ENCODE measurements at places on chromosomes 6 and 20.

DNA sequence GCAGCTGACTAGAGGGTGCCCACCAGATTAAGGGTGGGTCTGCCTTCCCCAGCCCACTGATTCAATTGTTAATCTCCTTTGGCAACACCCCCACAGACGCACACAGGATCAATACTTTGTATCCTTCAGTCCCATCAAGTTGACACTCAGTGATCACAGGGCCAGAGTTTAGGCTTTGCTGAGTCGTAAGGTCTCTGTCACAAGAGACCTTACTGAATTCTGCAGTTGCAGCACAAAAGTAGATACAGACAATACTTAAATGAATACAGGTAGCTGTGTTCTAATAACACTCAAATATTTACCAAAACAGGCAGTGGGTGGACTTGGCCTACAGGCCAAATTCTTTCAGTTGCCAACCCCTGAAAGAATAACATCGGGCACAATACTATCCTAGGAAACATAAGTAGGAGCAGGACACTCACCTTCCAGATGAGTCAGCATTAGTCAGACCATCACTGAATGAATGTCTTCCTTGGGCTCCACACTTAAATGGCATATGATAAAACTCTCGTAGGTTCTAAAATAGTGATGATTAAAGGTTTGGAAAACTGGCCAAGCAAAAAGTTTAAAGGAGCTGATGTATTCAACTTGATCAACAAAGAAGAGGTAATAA lies 190.0 kb downstream of the UBE3D start:
- no peak for DNase-seq

- no peak for DNase-seq
These were observed 16.5 kb downstream of the PEDS1 start for GRCh38 chr20:50136822-50137599.

DNA sequence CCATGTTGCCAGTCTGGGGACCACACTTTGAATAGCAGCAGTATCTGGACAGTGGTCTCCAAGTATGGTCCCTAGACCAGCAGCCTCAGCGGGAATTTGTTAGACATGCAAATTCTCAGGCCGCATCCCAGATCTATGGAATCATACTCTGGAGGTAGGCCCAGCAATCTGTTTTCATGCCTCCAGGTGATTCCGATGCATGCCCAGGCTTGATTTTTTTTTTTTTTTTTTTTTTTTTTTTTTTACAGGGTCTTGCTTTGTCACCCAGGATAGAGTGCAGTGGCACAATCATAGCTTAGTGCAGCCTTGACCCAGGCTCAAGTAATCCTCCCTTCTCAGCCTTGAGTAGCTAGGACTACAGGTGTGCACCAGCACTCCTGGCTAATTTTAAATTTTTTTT lies 682 bp upstream of the SLA2 start:
- no peak for DNase-seq

GRCh38 chr20:63627129-63627750 lies 339 bp upstream of the GMEB2 start:
- peak; percentile 99 for DNase-seq

DNA sequence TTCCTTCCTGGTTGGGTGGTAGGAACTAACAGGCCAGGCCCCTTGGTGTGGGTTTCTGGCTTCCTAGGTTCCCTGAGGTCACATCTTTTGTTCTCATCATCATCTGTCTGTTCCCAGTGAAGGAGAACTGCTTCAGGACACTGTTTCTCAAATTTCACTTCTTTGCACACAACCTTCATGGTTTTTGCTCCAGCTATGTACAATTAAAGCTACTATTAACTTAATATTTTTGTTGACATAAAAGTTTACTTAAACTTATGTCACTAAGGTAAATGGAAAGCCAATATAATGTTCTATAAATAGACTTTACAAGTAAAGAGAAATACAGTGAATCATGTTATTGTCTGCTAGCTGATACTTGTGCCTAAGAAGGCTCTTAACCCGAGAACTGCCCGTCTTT lies 120.7 kb upstream of the KCNG1 start:
- no peak for DNase-seq

GRCh38 chr6:48917233-48917632 lies 545.8 kb downstream of the MMUT start:
- DNase-seq, result no peak

DNA sequence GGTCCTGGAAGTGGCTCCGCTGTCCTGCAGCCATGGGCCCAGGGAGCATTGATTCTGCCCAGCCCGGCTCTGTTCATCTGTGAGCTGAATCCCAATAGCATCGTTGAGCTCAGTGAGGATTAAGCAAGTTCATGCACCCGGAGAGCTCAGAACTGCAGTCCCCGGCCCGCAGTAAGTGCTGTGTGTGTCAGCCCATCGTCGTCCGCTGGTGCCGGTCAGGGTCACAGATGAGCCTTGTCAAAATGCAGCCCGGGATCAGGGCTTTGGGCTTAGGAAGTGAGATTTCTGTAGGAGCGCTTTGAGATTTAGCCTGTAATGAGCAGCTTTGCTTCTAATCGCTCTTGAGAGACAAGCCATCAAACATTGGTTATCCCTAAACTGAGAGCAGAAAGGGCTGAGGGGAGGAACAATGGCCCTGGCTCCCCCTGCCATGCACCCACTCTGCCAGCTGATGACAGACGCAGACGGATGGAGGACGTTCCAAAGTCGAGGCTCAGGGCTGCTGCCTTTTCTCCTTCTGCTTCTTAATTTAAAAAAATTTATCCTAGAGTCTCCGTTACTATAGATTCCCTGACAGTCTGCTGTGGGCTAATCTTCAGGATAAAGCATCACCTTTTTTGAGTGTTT lies 25.6 kb upstream of the SULF2 start:
- DNase-seq, result no peak

- no peak for DNase-seq
These were observed 842 bp downstream of the SLC25A27 start for GRCh38 chr6:46653439-46654195.

DNA sequence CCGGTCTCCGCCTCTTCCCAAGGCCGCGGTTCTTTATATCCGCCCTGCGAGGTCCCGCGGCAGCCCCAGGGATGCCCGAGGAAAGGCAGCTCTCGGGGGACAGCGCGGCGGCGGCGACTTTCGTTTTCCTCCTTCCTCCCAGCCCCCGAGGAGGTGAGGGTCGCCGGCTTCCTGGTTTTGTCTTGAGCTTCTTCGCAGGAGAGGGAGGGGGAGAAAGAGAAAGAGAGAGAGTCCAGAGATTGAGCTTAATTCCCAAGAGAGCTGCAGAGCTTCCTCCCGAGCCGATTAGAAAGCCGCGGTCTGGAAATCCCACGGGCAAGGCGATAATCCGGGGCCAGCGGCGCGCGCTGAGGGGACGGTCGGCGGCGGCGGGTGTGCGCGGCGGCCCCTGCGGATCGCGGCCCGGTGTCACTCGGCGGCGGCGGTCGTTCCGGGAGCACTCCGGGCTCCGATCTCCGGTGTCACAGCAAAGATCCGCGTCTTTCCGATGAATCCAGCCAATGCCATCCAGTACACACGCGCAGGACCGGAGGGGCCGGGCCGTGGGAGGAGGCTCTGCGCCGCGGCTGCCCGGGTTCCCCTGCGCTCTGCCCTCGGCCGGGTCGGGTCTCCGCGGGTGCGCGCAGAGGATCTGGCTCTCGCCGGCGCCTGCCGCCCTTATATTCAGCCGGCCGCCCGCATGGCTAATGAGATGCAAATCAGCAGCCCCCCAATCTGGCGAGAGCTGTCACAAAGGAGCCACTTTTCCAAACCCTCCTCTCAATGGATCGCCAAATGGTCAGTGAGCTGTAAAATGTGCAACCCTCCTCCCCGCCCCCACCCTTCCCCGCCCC lies at the start of gene DLL1:
DLL1 (minus strand) TSS at position 783 of the 833 bp plus-strand sequence. CDS start 939 bp downstream, outside the sequence.
- no peak for DNase-seq

DNA sequence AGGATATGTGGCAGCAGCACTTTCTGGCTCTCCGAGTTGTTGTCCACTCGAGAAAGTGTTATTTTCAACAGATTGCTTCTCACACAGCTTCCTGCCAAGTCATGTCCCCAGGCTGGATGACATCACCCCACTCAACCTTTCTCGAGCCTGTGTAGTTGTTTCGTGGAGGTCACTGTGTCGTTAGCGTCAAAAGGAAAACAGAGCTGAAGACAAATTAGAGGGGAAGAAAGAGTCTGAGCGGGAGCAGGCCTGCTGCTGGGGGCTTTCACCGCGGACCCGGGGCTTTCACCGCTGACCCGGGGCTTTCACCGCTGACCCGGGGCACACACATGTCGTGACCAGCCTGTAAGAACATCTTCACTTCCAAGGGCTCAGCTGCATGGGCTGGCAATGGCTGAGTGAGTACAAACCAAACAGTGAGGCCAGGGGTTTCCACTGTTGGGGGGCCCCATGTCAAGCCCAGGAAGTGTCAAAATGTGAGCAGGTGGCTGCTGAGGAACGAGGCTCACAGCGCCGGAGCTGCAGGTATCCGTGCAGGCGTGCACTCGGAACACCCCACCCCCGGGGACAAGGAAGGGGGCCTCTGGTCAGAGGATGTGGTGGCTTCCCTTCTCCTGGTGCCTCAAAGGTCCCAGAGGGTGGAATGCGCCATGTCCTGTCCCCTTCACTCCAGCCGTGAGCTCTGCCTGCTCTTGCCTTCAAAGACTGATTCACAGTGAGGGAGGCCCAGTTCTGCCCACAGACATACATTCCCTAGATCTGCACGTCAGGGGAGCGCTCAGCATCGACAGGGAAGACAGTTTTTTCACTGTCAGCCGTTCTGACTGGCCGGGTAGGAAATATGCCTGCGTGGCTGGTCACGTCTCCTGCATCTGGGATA lies 365.9 kb downstream of the TAF4 start:
- no peak for DNase-seq

GRCh38 chr6:139943391-139943790 lies 568.9 kb upstream of the CITED2 start:
- peak; percentile 23 for DNase-seq

DNA sequence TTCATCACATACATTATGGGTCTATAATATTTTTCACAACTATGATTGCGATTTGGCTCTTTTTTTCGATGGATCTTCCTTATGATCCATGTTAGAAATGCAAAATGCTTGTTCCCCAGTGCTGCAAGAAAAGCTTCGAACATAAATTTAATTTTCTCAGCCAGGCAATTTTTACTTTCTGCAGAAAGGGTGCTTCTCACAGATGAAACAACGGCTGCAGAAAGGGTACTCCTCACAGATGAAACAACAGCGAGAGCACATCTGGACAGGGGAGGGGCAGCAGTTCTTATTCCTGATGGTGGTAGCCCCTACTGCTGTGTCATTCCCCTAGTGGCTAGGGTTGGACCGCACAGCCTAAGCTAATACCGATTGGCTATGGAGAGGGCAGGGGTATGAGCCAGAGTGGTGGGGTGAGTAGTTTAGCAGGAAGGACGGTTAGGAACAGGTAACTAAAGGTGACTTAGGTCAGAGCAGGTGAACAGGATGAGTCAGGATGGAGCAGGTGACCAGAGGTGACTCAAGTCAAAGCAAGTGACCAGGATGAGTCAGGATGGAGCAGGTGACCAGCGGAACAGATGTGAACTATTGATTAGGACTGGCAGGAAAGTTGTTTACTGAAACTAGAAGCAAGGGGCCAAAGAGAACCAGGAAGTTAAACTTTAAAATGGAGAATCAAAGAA lies 13.4 kb upstream of the TREML4 start:
- no peak for DNase-seq

DNA sequence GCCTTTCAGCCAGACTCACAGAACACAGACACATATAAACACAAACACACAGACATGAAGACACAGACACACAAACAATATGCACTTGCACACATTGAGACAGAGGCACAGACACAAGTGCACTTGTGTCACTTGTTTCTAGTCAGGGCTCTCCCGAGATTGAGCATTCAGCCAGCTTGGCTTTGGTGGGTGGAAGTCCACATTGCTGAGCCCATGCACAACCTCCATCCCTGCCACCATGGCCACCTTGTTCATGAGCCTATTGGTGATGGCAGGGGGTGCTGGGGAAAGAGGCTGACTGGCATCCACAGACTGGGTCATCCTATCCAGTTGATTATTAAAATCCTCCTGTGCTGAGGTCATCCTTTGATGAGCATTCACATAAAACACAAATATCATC lies 11.5 kb upstream of the CST7 start:
- DNase-seq, result no peak

- DNase-seq, result no peak
These were observed 25.7 kb downstream of the PSMG4 start for GRCh38 chr6:3284436-3284876.

DNA sequence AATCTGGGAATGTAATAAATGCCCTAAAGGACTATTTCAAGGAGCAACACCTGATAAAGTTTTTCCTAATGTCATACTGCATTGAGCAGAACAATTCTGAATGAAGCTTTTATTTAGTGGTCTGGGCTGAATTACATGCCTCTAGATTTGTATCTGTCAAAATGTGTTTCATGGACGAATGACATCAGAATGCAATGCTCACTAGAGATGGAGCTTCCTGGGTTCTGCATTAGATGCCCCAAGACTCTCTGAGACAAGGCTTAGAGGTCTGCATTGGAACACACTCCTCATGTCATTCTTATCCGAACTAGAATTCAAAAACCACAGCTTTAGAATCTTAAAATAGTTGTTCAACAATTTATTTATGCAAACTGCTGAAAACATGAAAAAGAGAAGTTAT lies 62.0 kb downstream of the SYNE1 start:
- no peak for DNase-seq

DNA sequence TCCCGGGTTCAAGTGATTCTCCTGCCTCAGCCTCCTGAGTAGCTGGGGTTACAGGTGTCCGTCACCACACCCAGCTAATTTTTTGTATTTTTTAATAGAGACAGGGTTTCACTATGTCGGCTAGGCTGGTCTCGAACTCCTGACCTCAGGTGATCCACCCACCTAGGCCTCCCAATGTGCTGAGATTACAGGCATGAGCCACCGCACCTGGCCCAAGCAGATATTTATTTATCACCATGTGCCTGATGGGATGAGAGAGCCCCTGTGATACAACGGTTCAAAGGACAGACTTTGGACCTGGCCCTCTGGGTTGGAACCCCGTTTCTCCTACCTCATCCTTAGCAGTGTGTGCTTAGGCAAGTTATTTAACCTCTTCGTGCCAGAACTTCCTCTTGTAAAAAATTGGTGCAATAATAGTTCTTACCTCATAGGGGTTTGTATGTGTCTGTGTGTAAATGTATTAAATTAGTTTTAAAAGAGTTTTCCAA lies 19.2 kb upstream of the STK38 start:
- DNase-seq, result no peak

DNA sequence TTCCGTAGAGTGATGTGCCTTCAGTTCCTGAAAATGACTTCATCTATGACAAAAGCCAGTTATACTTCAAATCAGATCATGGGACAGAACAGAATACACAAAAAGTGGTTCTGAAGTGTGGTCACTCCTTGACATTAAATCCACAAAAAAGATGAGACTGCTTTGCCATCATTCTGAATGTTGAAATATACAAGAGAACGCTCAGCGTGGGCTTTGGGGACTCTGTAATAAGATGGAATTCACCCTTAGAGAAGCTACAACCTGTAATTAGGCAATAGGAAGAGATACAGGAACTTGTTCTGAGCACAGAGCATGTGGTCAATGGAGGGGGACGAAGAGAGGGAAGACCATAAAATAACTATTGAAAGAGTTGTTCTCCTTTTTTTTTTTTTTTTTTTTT lies 184.3 kb downstream of the CARMIL1 start:
- no peak for DNase-seq
